ENCODE measurements at places on chromosomes 2 and 18.

DNA sequence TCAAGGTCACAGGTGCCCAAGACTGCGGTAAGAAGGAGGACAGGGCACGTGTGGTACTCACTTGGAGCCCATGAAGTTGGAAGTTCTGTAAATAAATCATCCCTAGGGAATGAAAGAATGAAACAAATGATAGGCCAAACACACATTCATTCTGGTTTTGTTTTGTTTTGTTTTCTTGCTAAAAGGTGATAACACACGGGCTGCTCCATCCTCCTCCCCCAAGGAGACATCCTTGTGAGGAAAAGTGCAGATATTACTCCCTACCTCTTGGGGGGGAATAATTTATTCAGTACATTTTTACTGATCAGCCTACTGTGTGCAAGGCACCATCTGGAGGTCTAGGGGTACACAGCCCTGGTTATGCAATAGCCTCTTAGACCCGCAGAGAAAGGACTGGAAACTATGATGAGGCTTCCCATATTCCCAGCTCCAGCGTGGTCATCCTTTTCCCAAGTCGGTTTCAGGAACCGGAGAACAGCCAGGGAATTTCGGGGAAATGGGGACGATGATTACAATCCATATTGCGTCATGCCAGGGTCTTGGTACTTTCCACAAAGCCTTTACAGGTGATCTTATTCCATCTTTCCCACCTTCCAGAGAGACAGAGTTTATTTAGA, 6.3 kb downstream of the RAX start:
- no peak for DNase-seq

GRCh38 chr2:124147552-124147951, 122.5 kb downstream of the CNTNAP5 start:
- DNase-seq = no peak

- DNase-seq = no peak
These were observed 10.0 kb downstream of the TCF4 start for GRCh38 chr18:55577812-55578539.

- DNase-seq = no peak
These were observed 45.9 kb downstream of the TMEM237 start for GRCh38 chr2:201597397-201597796.

GRCh38 chr2:200383380-200384110, 77.1 kb downstream of the SPATS2L start:
- DNase-seq = peak; percentile 53

- DNase-seq = no peak
These were observed 37.2 kb downstream of the SLC40A1 start for GRCh38 chr2:189543367-189543766.

DNA sequence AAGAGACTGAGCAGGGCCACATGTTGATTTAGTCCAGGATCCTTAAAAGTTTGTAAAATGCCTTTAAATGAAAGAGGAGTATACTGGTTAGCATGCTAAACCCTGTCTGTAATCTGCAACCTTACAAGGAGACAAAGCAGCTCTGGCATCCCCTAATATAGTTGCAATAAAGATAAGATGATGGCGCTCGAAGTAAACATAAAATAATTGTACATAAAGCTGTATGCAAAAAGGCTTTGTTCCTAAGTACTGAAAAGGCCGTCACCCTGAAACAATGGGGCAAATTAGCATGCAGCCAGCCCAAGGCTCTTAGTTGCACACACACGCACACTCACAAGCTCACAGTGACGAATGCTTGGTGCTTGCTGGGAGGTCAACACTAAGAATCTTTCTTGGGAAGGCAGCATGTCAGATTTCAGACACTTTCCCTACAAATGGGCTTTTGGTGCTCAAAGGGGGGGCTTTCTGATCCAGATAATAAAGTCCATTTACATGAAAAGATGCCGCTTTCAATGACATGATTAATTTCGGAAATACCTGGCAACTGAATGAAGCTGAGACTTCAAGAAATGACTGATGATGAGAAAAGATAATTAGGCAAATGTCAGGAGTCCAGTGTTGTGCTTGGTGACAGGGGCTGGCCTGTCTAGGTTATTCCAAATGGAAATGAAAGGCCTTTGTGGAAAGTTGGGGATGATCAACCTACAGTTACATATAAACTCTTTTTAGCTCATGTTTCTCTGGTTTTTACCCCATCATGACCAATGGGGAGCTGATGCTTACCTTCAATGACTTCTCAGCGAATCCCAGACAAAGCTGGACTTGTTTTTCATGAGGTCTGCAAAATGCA, 370.3 kb downstream of the MEIS1 start:
- no peak for DNase-seq

- DNase-seq = no peak
These were observed 234.5 kb downstream of the HDAC4 start for GRCh38 chr2:239166201-239166834.

DNA sequence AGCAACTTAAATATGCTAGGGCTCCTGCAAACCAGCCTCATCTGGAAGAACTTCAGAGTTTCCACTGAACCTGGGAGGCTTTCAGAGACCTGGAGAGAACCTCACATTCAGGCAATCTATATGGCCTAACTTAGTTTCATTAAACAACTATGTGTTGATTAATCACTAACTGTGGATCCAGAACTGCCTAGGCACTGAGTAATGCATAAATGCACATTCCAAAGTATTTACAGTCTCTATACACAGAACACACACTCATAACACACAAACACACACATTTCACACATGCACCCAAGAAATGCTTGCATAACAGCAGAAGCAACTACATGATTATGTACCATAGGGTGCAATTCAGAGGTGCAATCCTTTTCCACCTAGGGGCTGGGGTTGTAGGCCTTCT, 552.8 kb downstream of the BCL11A start:
- no peak for DNase-seq

DNA sequence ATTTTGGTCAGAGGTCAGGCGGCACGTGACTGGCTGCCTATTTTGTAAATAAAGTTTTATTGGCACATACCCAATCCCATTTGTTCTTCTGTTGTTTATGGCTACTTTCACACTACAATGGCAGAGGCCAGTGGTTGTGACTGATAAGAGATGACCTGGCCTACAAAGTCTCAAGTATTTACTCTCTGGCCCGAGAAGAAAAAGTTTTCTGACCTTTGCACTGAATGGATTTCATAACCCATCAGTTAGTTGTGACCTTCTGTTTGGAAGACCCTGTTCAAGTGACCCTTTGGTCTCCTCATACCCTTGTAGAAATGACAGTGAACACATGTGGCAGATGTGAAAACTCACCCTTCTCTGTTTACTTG, 121.4 kb upstream of the MGAT5 start:
- no peak for DNase-seq

- no peak for DNase-seq
These were observed 59.8 kb downstream of the HDLBP start for GRCh38 chr2:241255542-241256167.

DNA sequence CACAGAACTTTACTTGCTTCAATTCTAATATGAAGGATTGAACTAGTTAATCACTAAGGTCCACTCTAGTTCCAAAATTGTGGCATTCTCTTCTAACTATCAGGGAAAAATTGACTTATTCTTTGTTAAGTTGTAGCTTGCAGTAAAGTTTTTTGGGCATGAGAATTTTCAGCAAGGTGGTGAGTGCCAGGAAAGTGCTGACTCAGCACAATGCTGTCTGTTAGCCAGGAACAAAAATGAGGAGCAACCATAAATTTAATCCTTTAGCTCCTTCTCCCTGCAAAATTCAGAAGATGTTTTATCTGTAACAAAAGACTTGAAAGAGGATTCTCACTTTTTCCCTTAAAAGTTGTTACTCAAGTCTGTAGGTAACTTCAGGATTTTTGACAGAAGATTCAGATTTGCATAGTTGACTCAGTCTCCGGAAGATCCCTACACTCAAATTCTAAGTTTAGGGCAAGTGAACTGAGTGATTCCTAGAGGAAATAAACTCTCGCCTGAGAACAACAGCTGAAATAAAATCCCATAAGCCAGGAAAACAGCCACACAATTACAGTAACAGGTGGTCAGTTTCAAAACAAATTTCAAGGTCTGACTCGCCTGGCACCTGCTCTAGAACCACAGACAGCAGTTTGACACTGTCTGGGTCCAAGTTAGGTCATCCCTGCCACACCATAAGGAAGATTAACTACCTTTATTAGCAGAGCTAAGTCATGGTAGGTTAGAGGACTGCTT, 20.2 kb upstream of the DARS1 start:
- DNase-seq = no peak

GRCh38 chr2:108607706-108608301, 73.5 kb downstream of the LIMS1 start:
- peak; percentile 42 for DNase-seq

GRCh38 chr2:239666053-239666854, 265.4 kb upstream of the HDAC4 start:
- DNase-seq = no peak

GRCh38 chr2:173653432-173653805, 298.7 kb downstream of the CDCA7 start:
- no peak for DNase-seq

DNA sequence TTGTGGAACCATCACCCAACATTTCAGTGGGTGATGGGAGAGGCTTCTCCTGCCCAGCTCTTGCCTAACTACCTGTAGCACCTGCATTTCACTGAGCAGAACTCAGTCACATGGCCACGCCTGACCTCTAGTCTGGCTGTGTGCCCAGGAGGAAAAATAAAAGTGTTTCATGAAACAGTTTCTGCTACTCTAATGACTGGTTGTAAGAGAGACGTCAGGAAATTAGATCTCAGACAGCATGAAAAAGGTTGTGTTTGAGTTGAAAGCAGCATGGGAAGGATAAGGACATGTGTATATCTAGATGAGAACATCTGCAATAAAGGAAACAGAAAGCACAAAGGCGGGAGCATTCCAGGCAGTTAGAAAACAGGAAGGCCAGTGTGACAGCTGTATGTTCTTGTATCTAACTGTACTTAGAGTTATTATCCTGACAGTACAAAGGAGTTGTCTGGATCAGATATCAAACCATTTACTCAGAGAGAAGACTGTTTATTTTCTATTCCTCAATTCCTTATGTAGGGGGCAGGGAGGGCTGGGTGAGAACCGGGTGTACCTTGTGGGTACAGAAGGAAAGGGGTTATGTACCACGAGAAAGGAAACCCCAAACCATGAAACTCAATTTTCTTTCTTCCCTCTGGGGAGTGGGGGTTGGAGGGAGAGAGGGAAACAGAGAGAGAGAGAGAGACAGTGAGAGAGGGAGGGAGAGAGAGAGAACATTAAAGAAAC, 307.4 kb upstream of the VWC2L start:
- no peak for DNase-seq

GRCh38 chr2:74544634-74545033, 9.1 kb downstream of the LOXL3 start:
- no peak for DNase-seq

DNA sequence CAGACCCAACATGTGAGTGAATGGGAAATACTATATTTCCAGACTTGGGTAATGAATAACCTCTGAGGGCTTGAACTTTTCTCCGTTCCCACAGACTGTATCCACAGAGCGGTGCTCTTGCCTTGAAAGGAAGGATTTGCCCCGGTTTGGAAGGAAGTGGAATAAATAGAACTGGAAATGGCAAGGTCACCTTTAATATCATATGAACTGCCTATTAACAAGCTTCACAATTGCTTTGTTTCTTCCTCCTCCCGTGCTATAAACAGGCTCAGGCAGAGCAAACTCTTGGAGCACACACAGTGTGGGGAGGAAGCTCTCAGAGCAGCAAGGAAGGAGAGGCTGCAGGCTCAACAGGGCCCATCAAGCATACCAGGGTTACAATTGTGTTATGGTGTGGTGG, 28.5 kb upstream of the DARS1 start:
- DNase-seq = no peak

GRCh38 chr2:62200868-62201267, 5.0 kb downstream of the B3GNT2 start:
- DNase-seq = no peak

DNA sequence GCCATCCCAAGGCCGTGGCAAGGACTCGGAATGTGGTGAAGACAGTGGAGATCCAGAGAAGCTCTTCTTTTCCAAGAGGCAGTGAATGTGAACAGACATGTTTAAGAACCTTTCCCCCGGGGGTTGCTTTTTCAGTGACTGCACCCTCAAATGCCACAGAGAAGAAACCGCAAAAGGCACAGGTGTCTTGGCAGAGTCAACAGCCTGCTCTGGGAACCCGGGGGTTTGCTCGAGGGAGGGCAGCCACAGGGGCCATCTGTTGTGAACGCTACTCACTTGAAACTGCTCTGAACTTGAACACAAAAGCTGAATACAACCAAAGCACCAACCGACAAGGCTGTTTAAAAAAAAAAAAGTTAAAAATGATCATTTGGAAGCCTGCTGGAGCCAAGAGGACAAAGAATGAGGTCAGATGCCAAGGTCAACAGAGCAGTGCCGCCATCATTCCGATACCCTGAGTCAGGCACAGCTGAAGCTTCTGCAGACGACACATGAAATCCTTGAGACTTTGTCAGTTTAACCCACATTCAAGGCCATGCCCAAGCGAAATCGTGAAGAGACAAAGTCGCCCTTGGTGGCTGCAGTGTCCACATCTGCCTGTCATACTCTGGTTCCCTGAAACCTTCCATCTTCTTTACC, 47.4 kb downstream of the PSMG2 start:
- DNase-seq = no peak

- no peak for DNase-seq
These were observed 20.5 kb downstream of the VAPA start for GRCh38 chr18:9934274-9934673.

GRCh38 chr18:37564711-37565100, 892 bp downstream of the CELF4 start:
- no peak for DNase-seq

DNA sequence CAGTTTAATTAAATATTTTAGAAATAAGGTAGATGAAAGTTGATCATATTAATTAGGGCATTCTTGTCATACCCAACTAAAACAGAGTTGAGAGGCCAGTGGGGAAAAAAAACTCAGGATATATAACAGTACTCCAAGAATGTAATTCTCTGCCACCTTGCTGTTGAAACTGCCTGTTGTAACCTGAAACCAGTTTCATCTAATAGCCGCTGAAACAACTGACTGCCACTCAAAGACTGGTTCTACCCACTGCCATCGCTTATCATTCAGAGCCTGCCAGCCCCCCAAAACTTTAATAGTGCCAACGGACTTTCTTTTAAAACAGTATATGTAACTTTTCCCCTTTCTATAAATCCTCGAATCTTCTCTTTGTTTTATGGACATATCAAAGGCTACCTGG, 37.7 kb upstream of the FSIP2 start:
- no peak for DNase-seq
